Activated T-cell treated with anti-CD3 and anti-CD28 coated beads for 48 hours (primary cell): ENCODE measurements at places on chromosomes 16 and 17.
A peak's percentile ranks its signal among the peaks of the same experiment; 100 is the strongest.

GRCh38 chr16:86929057-86929871 lies 350.9 kb downstream of the FOXL1 start:
- DNase-seq = no peak

DNA sequence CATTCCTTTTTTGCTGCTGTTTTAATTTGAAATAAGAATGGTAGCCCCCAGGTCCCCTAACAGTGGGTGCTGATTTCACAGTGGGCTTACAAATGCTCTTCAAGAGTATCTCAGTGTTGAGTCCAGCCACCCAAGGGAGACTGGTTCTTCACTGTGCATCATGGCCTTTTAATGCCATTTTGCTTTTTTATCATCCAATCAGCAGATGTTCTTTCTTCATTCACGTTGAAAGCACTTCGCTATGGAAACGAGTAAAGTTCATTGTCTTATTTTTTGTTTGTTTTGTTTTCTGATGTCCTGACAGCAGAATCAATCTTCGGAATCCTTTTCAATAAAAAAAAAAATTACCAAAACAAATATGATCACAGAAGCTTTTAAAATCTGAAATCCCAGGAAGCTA lies 429.0 kb downstream of the MAF start:
- DNase-seq = no peak

DNA sequence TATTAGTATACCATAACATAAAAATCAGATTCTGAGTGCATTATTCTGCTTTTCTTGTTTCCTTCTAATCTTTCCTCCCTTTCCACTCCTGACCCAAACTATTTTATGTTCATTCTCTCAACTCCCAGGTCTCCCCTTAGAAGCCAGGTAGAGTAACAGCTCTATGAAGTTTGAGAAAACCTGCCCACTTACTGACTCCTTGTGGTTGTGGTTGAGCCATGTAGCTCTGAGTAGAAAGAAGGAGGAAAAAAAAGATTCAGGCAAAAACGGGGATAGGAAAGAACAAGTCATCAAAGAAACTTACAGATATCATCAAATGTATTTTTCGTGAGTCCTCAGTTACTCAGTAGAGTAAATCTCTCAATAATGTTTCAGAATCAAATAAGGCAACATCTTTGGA lies 216.7 kb downstream of the PMP22 start:
- DNase-seq = no peak

- DNase-seq = peak; percentile 55
Measured at GRCh38 chr17:74042744-74043486, 160.6 kb upstream of the RPL38 start.

GRCh38 chr17:39769974-39770587 lies 32.3 kb downstream of the GRB7 start:
- DNase-seq = peak; percentile 45
